A549 treated with GW870086 at 1 μM for 4 hours (cell line): ENCODE measurements at places on chromosomes 7 and 10. TPM values are rescaled to one million over a fixed set of nuclear protein-coding genes. Genes with fewer than 3 reads are reported as not detected.

COL1A2 gene
- not detected in 5 replicates for total RNA-seq

FEZF1 gene
- total RNA-seq: not detected in 5 replicates

MMP21 gene
- total RNA-seq: not detected in 5 replicates

SFXN2 gene
- 1.7 to 3.7 TPM (median 3.2 TPM) in 5 replicates for total RNA-seq

ADARB2 gene
- total RNA-seq: not detected in 5 replicates

STAM gene
- total RNA-seq: 20.8 to 27.0 TPM (median 24.8 TPM) in 5 replicates

GTF2I gene
- 74.7 to 105 TPM (median 87.9 TPM) in 5 replicates for total RNA-seq
